ENCODE measurements at places on chromosomes 2 and 18.

GRCh38 chr2:128354161-128354560 is 35.5 kb upstream of the HS6ST1 start:
- no peak for DNase-seq

GRCh38 chr2:86592547-86593230 is 29.4 kb upstream of the CHMP3 start:
- no peak for DNase-seq

DNA sequence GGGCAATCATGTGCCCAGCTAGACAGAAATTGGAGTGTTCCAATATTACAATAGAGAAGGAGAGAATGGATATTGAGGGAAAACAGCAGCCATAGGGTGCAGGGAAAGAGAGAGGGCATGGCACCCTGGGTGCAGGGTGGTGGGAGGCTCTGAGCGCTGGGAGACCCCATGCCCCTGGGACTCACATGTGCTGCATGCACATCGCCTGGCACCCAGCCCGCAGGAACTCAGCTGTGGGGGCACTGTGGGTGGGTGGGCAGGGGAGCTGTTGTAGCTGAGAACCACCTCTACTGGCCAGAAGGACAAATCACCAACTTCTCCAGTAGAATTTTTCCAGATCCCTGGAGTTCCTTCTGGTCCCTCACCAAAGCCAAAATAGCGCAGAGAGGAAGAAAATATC is 7.2 kb upstream of the NEURL3 start:
- no peak for DNase-seq

GRCh38 chr2:222205136-222205535 is 93.7 kb downstream of the PAX3 start:
- no peak for DNase-seq

GRCh38 chr2:54740333-54740732 is 16.9 kb downstream of the EML6 start:
- no peak for DNase-seq

GRCh38 chr2:133223226-133223625 is 345.0 kb downstream of the NCKAP5 start:
- DNase-seq = no peak

GRCh38 chr18:8373486-8373885 is 235.8 kb upstream of the RAB12 start:
- DNase-seq = no peak

- no peak for DNase-seq
Measured at GRCh38 chr2:201678401-201678800, 20.0 kb downstream of the MPP4 start.

GRCh38 chr2:3641841-3642421 is 16.1 kb upstream of the ALLC start:
- DNase-seq = no peak

DNA sequence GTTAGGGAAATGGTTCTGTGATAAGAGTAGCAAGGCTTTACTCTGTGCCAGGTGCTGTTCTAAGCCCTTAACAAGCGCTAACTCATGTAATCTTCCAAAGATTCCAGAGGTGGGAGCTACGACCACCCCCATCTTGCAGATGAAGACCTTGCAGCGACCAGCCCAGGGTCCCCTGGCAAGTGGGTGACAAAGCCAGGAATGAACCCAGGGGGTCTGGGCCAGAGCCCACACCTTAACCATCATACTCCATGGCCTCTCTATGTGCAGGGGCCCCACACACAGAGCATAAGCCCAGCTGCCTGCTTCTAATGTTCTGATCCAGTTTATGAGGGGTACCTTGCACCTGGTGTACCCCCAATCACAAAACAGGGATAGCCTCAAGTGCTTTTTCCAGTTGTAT is 105.3 kb downstream of the ZBTB7C start:
- DNase-seq = no peak

- no peak for DNase-seq
Measured at GRCh38 chr2:152468899-152469692, 134.1 kb downstream of the FMNL2 start.

GRCh38 chr18:51821610-51822009 is 518.4 kb upstream of the DCC start:
- no peak for DNase-seq

DNA sequence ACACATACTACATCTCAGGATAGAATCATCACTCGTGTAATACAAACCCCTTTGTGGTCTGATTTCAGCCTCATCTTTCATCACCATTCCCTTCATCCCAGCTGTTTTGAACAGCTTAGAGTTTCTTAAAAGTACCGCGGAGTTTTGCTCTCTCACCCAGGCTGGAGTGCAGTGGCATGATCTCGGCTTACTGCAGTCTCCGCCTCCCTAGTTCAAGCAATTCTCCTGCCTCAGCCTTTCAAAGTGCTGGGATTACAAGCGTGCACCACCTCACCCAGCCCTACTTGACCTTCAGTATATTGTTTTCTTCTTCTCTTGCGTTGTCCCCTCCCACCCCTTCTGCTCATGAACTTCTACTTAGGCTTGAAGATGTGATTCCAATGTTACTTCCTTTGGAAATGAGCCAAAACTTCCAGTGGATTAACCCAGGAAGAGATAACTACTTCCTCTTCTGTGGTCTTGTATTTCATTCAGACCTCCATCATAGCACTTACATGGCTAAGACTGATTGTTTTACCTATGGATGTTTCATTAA is 15.8 kb downstream of the ERLEC1 start:
- no peak for DNase-seq

- no peak for DNase-seq
Measured at GRCh38 chr2:100242891-100243619, 79.2 kb downstream of the LONRF2 start.

- no peak for DNase-seq
Measured at GRCh38 chr18:22332590-22332989, 85.1 kb downstream of the CTAGE1 start.

GRCh38 chr2:1609040-1609439 is 135.3 kb downstream of the PXDN start:
- no peak for DNase-seq

- DNase-seq = no peak
Measured at GRCh38 chr2:194698012-194698411, 959.0 kb upstream of the SLC39A10 start.

DNA sequence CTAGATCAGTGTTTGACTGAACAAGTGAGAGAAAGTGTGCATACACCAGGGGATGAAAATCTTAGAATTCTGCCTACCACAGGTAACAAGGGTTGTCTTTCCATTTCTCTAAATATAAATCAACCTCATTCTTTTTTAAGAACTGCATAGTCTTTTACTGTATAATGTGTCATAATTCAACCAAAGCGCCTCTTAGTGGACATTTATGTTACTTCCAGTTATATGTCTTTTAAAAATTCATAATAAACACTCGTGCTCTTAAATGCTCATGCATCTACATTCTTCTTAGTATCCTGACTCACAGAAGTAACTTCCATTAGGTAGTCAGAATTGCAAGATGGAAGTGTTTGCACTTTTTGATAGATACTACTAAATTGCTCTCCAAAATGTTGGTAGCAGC is 76.2 kb downstream of the CHRNA1 start:
- DNase-seq = no peak

DNA sequence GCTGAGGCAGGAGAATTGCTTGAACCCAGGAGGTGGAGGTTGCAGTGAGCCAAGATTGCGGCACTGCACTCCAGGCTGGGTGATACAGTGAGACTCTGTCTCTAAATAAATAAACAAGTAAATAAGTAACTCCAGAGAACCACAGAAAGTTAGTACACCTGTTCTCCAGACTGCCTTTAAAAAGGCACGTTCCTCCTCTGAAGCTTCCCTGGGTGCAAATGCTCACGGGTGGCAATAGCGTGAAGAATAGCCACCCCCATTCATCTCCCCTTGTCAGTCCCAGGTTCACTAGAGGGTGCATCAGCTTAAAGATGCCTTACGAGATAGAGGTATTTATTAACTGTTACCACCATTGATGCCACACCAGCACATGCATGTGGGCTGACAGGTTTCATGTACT is 64.3 kb upstream of the RTN4 start:
- DNase-seq = no peak

Data from stimulated activated CD8-positive, alpha-beta memory T cell treated with anti-CD3 and anti-CD28 coated beads, Interleukin-15, amount 100 ng/mL, for 4 hours (primary cell).